Activated B cell treated with CpG ODN at 0.5 μM for 24 hours (primary cell): ENCODE measurements at places on chromosomes 6 and 20.

GRCh38 chr20:18079756-18080353, 22.1 kb upstream of the OVOL2 start:
- no peak for DNase-seq

DNA sequence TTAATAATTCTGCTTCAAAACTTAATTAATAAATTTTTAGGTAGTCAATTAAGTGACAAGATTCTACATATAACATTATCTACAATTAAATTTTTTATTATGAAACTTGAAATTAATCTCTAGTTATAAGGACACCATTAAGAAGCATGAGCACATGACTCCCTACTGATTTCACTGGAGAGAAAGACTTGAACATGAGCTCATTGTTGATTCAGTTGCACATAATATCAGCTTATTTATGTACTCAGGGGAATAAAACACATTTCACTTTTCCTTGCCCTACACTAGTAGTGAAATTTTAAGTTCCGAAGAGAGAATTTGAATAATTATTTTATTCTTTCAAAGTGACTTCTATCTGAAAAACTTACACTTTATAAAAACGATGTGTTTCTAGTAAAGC, 370.2 kb upstream of the EPHA7 start:
- no peak for DNase-seq

DNA sequence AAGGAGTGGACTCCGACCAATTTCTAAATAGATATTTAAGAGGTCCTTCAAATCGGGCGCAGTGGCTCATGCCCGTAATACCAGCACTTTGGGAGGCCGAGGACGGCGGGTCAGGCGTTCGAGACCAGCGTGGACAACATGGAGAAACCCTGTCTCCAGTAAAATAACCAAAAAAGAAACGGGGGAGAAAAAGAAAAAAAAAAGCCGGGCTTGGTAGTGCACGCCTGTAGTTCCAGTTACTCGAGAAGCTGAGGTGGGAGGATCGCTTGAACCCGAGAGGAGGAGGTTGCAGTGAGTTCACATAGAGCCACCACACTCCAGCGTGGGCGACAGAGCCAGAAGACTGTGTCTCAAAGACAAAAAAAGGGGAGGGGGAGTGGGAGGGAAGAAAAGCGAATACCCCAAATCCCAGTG, 53.3 kb upstream of the HFE start:
- peak; percentile 22 for DNase-seq

- DNase-seq = no peak
These were observed 112.1 kb downstream of the NFATC2 start for GRCh38 chr20:51430198-51430950.

- DNase-seq = no peak
These were observed 671.8 kb upstream of the GJE1 start for GRCh38 chr6:141460743-141461484.

GRCh38 chr6:128841518-128841917, 41.4 kb upstream of the LAMA2 start:
- DNase-seq = no peak

GRCh38 chr20:44501448-44501847, 20.4 kb downstream of the SERINC3 start:
- DNase-seq = no peak

GRCh38 chr6:166293731-166294584, 14.2 kb downstream of the PRR18 start:
- no peak for DNase-seq

- DNase-seq = no peak
These were observed 2.2 kb upstream of the OSER1 start for GRCh38 chr20:44212792-44213191.

DNA sequence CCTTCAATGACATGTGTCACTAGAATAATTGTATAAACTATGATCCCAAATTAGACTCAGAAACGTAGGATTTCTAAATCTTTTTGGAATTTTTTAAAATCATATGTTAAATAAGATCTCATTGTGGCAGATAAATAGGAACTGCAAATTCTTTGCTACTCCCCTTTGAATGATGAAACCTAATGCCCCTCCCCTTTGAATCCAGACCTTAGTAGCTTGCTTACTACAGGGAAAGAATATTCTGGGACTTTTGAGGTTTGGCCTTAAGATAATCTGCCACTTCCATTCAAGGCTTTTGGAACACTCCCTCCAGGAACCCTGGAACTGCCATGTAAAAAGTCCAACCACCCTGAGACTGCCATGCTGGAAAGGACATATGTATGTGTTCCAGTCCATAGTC, 7.1 kb downstream of the TDP2 start:
- DNase-seq = no peak

GRCh38 chr6:14953836-14954235, 292.0 kb upstream of the JARID2 start:
- no peak for DNase-seq

- no peak for DNase-seq
These were observed 390.1 kb upstream of the CITED2 start for GRCh38 chr6:139764498-139764986.

- DNase-seq = no peak
These were observed 63.4 kb downstream of the TXNDC5 start for GRCh38 chr6:7846966-7847818.

DNA sequence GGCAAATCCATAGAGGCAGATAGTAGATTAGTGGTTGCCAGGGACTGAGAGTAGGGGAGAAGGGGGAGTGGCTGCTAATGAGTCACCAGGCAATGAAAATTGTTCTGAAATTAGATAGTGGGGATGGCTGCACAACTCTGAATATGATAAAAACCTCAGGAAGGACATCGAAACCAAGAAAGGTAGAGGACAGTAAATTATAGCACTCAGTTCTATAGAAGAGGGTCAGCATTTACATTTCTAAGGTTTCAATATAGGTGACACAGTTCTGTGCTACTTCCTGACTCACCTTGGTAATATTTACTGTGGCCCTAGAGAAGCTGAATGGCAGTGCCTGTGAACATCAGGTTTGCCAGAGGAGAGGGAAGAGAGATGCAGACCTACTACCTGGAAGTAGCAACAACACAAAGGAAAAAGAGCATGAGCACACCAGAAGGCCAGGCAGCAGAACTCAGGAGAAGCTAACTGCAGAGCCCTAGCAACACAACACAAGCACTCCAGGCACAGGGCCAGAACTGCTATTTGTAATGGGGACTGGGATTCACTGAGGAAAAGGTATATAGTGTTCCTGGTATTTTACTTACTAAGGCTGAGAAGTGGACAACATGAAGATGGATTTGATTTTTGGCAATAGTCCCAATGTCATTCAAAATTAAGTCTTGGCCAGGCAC, 75.9 kb downstream of the PLCG1 start:
- DNase-seq = no peak

DNA sequence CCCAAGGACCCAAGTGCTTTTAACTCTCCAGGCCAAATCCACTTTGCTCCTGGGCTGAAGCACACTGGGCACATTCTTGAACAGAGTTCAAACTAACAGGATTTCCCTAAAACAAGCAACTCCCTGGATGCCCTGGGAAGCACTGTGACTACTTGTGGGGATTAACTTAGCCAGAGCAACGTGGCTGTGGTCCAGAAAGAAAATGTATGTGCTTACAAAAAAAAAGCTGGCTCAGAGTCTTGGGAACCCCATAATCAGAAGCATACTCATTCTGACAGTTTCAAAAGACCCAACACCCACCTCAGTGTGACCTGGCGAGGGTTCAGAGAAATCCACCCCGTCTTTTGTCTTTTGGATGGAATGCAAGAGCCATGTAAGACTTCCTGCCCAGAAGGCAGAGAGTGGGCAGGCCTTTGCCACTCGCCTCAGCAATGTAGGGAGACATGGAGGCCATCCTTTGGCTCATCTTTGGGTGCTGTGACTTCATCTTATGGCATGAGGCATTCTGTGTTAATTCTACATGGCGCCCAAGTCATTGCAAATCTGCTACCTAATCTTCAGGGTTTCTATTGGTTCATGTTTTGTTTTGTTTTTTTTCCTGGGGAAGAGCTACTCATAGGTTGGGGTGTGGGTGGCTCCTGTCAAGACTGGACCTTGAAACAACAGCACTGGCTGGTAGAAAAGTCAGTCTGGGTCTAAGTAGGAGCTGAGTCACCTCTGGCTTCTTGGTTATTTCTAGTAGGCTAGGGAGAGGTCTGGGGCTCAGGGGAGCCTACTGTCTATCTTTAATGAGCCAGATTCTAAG, 248.6 kb upstream of the SUPT3H start:
- DNase-seq = no peak

DNA sequence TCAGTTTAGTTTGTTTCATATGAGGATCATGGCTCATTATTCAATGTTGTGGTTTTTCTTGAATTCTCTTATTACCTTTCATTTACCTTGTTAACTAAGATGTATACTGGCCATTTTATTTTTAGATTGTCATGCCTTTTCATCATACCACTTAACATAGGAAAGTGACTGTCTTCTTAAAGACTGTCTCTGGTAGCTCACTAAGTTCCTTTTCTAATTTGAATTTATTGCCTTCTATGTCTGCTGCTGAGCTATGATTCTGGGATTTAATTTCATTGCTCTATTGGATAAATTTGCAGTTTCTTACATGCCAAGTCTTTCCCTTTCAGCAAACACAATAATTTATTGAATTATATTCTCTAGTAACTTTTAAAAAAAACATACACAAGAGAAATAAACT, 49.5 kb upstream of the ANKEF1 start:
- no peak for DNase-seq

- DNase-seq = no peak
These were observed 485 bp upstream of the RTF2 start for GRCh38 chr20:56467968-56468315.

- no peak for DNase-seq
These were observed 148.8 kb downstream of the ARID1B start for GRCh38 chr6:156925718-156926607.

GRCh38 chr6:3997177-3997770, 81.7 kb downstream of the FAM217A start:
- DNase-seq = no peak
